ENCODE measurements at places on chromosomes 1 and 21. TPM values are rescaled to one million over a fixed set of nuclear protein-coding genes. Genes with fewer than 3 reads are reported as not detected.
A peak's percentile ranks its signal among the peaks of the same experiment; 100 is the strongest.

The CHML gene
- polyA plus RNA-seq = 3.0 TPM

The DCST1 gene
- not detected for polyA plus RNA-seq

The ASCL5 gene
- polyA plus RNA-seq = not detected

The OPRD1 gene
- 0.07 TPM for polyA plus RNA-seq

The SUSD4 gene
- 0.31 TPM for polyA plus RNA-seq

The IL22RA1 gene
- 0.03 TPM for polyA plus RNA-seq

The CSF3R gene
- polyA plus RNA-seq = not detected

The ASAP3 gene
- polyA plus RNA-seq = 19.6 TPM

The GPATCH3 gene
- polyA plus RNA-seq = 9.1 TPM

The LRRC38 gene
- polyA plus RNA-seq = not detected

The PROX1 gene
- polyA plus RNA-seq = 0.45 TPM

The CFHR4 gene
- polyA plus RNA-seq = not detected

The SLAMF9 gene
- 0.19 TPM for polyA plus RNA-seq

The TIE1 gene
- polyA plus RNA-seq = 0.81 TPM

GRCh38 chr1:173525926-173526325 is 48.8 kb downstream of the PRDX6 start:
- no peak for DNase-seq

DNA sequence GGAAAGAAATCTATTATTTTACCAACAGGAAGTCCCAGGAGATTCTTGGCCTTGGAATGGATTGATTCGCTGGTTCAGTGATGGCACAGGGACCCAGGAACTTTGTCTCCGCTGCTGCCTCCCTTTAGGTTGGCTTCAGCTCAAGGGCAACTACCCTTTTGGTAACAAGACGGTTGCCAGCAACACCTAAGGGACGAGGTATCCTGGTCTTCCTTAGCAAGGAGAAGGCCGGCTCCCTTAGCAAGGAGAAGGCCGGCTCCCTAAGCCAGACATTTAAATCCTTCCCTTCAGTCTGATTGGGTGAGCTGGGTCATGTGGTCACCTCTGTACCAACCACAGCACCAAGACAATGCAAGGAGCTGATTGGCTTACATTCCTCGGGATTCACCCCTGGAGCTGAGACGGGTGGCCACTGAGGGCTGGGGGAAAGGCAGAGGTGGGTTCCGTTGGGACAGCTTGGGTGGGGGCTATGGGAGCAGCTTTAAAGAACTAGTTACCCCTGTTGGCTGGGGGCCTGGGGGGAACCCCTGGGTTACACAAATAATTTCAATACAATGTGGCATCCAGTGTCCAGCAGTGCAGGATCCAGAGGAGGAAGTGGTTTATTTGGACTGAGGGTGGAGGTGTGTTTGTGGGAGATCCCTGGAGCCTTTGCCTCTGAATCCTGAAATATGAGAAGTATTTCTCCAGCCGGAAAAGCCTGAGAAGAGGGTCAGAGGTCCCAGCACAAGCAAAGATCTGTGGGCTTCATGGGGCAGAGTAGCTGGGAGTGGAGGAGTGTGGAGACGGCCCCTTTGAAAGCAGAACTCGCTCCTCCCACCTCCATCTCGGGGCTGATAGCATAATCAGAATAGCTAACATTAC is 20.7 kb upstream of the CLIC4 start:
- no peak for DNase-seq

- no peak for DNase-seq
Measured at GRCh38 chr1:160236806-160237205, 25.5 kb downstream of the DCAF8 start.

DNA sequence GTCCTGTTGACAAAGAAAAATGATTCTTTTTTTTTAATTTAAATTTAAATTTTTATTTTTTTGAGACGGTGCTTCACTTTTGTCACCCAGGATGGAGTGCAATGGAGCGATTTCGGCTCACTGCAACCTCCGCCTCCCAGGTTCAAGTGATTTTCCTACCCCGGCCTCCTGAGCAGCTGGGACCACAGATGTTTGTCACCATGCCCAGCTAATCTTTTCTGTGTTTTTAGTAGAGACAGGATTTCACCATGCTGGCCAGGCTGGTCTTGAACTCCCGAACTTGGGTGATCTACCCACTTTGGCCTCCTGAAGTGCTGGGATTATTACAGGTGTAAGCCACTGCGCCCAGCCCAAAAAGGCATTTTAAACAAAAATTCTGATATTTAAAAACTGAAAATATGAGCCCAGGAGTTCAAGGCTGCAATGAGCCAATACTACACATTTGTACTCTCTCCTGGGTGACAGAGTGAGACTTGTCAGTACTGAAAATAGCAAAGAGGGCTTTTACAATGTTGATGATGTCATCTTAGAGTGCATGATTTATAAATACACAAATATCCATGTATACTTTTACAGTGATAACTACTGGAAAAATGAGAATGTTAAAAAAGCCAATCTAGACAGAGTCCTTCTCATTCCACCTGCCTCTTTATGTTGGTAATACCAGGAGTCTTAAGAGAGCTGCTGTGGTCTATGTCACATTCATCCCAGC is 56.0 kb upstream of the STUM start:
- no peak for DNase-seq

- DNase-seq = no peak
Measured at GRCh38 chr21:42056468-42056867, 14.6 kb upstream of the UMODL1 start.

DNA sequence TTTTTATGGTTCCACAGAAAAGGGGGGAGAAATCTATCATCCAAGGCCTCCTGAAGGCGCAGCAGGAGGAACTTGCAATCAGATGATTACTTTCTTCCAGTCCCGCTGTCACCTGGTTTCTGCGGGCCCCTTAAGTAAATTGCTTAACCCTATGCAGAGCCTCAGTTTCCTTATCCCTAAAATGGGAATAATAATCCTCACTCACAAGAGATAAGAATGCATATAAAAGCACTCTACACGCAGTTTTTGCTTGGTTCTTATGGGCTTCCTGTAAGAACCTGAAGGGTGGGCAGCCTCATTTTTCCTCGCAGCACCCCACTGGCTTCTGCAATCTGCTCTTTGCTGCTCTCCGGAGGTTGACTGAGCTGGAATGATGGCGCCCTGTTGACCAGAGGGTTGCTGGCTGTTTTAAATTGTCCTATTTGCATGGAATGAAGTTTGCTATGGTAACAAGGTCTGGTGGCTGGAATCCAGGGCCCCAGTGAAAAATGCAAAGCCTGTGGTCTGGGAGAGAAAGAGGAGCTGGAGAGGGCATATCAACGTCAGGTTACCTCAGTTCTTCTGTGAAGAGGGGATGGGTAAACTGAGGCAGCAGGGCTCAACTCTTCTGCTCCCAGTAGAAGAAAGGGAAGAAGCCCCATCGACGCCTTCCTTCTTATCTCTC is 1.0 kb upstream of the KAZN start:
- no peak for DNase-seq

DNA sequence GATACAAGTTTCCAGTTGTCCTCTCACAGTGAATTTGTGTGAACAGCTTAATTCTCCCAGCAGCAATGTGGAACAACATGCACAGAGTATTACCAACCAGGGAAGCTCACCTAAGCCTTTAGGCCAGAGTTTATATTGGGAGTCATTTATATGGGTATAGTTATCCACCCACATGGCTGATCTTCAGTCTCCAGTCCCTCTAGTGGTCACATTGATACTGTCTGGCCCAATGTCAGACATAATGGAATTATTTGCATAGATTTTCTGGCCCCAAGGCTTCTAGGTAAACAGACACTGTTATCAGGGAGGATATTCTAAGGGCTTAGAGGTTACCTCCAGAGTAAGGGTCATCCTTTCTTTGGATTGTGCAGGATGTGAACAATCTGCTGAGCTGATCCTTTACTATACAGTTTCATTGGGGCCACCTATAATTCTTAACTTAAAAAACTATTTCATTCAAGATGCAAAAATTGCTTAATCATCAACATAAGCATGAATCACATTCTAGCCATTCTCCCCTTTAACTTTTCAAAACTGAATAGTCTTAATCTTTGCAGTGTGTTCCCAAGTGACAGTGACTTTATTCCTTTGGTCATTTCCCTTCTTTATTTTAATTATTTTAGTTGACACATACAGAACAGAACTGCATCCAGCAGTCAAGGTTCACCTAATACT is 210.9 kb downstream of the LTN1 start:
- peak; percentile 37 for DNase-seq

DNA sequence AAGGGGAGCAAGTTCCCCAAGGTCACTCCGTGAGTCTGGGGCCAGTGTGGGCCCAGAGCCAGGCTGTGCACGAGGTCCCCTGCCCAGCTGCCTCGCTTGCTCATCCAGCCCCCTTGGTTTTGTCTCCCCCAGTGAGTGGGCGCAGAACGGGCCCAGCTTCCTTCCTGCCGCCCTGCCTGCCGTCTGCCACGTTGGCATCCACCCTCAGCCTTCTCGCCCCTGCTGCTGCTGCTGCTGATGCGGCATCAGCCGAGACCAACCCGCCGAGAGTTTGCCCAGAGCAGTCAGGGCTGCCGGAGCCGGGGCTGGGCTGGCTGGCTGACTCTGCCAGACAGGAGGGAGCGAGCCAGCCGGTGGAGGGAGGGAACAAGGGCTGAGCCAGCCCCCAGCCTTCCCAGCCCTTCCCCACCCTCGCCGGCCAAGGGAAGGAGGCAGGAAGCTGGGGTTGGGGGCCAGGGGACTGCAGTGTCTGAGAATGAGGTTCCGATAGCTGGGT is 31.4 kb upstream of the WASF2 start:
- DNase-seq = no peak

DNA sequence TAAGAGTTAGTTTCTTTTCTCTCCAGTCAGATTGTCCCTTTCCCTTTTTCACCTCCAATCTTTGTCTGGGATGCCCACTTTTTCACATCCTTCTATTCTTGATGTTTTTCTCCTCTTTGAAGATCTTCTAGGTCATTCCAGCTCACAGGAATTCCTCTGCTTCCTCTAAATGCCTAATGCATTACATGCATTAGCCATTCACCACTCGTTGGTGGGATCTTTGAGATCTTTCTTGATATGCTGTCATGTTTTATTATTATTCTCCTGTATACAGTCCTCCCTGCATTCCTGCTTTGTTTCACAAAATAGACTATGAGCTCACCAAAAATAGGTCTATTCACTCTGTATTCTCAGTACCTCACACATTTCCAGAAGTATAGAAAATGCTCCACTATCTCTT is 129.0 kb downstream of the LYPLAL1 start:
- no peak for DNase-seq

GRCh38 chr21:40507978-40508377 is 339.0 kb downstream of the DSCAM start:
- DNase-seq = no peak

DNA sequence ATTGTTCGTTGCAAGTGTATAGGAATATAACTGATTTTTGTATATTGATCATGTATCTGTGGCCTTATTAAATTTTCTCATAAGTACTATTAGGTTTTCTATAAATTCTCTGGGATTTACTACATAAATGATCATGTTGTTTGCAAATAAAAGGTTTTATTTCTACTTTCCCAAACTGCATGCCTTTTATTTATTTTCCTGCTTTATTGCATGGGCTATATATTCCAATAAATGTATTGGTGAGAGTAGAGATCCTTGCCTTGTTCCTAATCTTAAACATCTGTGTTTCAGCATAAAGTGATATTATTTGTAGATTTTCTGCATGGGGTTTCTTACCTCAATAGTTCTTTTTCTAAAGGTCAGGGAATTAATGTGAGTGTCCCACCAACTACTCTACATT is 107.0 kb upstream of the CD55 start:
- DNase-seq = no peak

DNA sequence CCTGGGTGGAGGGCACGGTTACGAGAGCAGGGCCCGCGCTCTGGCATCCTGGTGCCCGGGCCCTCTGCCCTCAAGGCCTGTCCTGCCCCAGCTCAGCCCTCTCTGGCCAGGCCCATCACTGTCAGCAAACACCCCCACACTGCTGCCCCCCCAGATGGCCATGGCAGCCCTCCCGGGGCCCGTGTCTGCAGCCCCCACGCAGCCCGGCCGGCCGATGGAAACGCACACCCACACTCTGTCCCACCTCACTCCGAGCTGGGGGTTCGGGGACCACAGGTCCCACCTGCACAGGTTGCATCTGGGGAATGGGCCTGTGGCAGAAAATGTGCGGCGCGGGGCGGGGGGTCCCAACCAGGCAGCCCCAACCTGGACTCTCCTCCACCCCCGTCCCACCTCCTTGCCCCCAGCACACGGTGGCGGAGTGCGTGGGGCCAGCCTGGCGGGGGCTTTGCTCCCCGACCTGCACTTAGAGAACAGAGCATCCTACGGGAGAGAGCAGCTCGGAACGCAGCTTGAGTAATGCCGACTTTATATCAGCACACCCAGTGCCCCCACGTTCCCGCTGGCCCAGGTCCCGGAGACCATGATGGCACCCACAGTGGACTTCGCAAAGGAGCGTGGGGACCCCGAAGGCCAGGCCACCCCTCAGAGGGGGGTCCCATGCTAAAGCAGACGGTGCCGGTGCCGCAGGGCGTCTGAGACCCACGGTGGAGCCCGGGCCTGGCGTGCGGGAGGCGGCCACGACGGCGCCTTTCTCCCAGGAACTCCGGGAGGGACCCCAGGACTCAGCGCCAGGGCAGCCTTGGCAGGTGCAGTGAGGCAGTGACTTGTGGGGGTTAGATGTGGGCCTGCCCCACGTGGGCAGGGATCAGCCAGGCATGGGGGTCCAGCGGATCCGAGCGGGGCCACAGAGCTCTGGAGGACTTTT is 7.5 kb upstream of the RNF223 start:
- peak; percentile 21 for DNase-seq

- DNase-seq = no peak
Measured at GRCh38 chr1:92698932-92699331, 86.0 kb downstream of the EVI5 start.

DNA sequence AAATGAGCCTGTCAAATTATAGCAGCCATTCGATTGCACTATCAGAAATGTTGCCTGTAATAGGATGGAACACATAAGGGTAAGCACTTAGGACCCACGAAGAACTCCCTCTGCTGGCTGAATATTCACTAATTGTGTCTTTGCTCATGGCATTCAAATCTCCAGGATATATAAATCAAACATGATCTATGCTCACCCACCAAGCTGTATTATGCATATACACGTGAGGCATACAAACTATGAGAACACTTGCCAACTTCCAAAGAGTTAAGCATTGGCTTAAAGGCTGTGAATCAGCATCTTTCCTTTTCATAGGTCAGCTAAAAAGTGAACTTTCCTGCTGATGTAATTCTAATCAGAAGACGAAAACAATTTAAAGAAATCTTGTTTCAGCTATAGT is 34.5 kb downstream of the TMPRSS15 start:
- DNase-seq = peak; percentile 15

GRCh38 chr21:34589511-34590282 is 25.2 kb downstream of the RCAN1 start:
- no peak for DNase-seq

DNA sequence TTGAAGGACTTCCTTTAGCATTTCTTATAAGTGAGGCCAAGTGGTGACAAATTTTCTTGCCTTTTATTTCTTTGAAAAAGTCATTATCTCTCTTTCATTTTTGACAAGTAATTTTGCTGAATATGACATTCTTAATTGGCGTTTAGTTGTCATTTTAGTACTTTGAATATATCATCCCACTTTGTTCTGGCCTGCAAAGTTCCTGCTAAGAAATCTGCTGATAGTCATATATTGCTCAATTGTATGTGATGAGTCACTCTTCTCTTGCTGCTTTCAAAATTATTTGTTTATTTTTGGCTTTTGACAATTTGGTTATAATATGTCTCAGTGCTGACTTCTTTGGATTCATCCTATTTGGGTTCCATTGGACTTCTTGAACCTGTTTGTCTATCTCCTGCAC is 312.6 kb downstream of the DUSP10 start:
- no peak for DNase-seq

All from SK-N-SH (cell line).